ENCODE measurements at places on chromosomes 7 and 10.

- no peak for DNase-seq
Measured at GRCh38 chr10:68732651-68733050, 11.6 kb downstream of the CCAR1 start.

GRCh38 chr7:127366680-127367079 lies 25.8 kb downstream of the ZNF800 start:
- DNase-seq = no peak

DNA sequence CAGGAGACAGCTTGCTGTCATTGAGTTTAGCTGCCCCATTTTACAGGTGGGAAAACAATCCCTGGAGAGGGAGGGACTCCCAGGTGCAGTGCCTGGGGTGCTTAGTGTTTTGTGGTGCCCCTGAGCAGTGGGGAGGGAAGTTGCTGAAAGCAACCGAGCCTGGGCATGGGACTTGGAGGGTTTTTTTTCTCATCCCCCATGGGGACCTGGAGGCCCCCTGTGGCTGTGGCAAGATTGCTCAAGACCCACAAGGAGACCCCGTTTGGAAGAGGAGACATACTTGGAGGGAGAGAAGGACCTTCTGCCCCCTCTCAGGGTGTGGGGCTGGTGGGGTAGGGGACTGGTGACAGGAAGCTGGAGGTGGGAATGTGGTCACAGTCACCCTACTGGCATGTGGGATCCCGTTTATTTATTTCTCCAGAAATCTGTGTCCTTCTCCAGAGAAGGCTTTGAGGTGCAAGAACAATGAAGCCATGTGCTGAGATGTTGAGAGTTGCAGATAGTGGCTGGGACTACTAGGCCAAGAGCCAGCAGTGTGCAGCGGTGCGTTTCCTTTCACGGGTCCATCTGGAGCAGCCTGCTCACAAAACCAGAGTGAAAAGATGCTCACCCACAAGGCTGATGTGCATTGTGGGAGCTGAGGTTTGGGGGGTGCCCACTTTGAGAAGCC lies 21.5 kb downstream of the ZMIZ1 start:
- no peak for DNase-seq

DNA sequence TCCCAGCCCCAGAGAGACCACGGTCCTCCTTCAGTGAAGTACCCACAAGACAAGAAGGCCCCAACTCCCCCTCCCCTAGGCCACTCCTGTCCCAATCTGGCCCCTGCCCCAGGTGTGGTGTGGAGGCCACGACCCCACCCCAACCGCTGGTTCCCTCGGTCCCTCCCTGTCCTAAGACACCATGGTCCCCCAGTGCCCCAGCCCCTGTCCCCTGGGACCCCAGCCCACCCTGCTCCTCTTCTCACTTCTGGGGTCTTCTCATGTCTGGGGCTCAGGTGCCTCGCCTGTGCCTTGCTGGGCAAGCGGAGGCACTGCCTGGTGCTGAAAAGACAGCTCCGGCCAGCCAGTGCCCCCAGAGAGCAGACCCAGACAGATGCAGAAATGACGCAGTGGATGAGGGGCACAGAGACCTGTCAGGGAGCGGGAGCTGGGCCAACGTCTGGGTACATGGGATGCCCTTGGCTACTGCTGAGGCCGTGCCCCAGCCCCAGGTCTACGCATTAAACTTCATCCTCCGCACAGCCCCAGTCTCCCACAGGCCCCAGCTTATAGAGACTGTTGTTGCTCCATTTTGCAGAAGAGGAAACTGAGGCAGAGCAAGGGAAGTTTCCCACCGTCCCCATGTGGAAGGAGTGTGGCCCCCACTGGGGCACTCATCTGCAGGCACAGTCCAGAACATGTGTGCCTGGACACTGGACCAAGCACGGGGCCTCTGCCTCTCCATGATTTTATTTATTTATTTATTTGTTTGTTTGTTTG lies 14.8 kb downstream of the GRIFIN start:
- DNase-seq = no peak

DNA sequence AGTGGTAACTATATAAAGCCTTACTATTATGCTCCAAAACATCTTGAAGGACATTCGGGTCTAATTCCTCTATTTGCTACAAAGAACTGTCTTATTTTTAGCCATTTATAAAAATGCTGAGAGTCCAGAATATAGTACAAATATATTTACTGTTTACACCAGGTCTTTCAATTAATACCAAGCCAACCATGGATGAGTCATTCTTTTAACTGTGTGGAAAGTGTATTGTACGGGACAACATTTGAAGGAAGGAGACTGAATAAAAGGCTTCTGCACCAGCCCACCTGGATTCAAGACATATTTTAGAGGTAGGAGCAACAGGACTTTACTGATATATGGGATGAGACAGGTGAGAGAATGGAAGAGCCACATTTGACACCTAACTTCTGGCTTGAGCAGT lies 35.4 kb downstream of the MASTL start:
- DNase-seq = no peak

GRCh38 chr10:5959581-5960069 lies 17.7 kb downstream of the IL15RA start:
- no peak for DNase-seq

- no peak for DNase-seq
Measured at GRCh38 chr10:92126100-92126650, 164.7 kb downstream of the CPEB3 start.

- no peak for DNase-seq
Measured at GRCh38 chr10:36141856-36142560, 499.9 kb upstream of the FZD8 start.

DNA sequence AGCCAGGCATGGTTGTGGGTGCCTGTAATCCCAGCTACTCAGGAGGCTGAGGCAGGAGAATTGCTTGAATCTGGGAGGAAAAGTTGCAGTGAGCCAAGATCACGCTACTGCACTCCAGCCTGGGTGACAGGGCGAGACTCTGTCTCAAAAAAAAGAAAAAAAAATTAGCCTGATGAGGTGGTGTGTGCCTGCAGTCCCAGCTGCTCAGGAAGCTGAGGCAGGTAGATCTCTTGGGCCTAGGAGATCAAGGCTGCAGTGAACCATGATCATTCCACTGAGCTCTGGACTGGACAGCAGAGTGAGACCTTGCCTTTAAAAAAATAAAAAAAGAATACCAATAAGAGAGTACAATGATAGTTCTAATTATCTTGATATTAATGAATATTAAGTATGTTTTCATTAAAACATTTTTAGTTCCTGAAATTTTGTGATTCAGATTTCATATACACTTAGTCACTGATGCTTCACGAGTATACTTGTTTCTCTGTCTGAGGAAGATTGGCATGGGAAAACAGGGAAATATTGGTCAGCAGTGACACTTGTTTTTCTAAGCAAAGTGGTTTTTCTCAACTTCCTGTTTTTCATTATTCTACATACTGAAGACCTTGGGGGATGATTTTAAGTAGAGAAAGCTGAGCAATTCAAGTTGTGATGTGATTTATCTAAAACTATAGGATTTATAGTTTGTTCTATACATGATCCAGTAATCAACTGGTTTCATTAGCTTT lies 76.8 kb downstream of the ADK start:
- DNase-seq = no peak

DNA sequence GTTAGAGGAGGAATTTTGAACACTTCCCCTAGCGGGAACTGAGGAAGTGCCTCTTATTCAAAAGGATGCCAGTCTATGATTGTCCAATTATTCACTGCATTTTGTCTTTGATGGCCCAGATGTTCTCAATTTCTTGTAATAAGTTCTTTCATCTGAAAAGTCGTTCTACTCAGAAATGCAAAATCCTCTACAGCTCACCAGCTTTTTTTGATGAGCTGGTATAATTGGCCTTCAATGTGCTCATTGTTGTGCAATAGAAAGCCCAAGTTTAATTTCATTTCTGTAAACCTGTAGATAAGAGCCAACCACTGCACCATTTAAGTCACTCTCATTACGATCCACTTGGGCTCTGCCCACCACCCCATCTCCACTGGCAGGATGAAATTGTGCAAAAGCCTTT lies 978.7 kb upstream of the AUTS2 start:
- DNase-seq = no peak

- no peak for DNase-seq
Measured at GRCh38 chr10:71520042-71520441, 123.3 kb downstream of the CDH23 start.

GRCh38 chr7:121401896-121402295 lies 5.8 kb upstream of the FAM3C start:
- DNase-seq = no peak

- no peak for DNase-seq
Measured at GRCh38 chr10:98666276-98666675, 219.5 kb upstream of the HPS1 start.

Measured in prostate gland (tissue), 2 donors.